Osteocyte (in vitro differentiated cells): ENCODE measurements at places on chromosomes 1 and 21.

- peaks cover 4% of the 10 kb centered on the region for H3K36me3 ChIP-seq
- H3K27me3 ChIP-seq: no peaks in the 10 kb centered on the region
- H3K4me3 ChIP-seq: peak overlapping the region; percentile 40
These were observed 28.1 kb downstream of the SHISA4 start for GRCh38 chr1:201916649-201917249.

DNA sequence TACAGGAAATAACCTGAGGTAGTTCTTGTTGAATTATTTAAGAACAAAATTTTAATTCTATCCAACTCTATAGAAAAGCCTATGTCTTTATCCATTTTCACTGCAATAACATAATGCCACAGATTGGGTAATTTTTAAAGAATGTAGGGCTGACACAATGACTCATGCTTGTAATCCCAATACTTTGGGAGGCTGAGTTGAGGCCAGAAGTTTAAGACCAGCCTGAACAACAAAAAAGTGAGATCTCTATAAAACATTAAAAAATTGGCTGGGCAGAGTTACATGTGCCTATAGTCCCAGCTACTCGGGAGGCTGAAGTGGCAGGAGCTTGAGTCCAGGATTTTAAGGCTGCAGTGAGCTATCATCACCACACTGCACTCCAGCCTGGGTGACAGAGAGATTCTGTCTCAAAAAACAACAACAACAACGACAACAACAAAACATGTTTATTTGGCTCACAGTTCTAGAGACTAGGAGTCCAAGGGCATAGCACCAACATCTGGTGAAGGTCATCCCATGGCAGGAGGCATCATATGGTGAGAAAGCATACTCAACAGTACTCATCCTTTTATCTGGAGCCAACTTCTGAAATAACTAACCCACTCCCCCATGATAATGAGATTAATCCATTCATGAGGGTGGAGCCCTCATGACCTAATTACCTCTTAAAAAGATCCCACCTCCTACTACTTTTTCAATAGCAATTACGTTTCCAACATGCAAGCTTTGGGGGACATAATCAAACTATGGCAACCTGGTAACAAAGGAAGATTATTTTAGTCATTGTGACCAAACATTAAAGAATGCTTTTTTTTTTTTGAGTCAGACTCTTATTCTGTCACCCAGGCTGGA, 59.6 kb downstream of the ABL2 start:
- H3K4me1 ChIP-seq: peaks cover 45% of the 10 kb centered on the region
- no peaks in the 10 kb centered on the region for H3K27me3 ChIP-seq
- DNase-seq: no peak
- peak overlapping the region; percentile 61 for H3K27ac ChIP-seq
- no peak overlapping the region for H3K4me3 ChIP-seq
- no peaks in the 10 kb centered on the region for H3K36me3 ChIP-seq

- H3K36me3 ChIP-seq: peaks cover 4% of the 10 kb centered on the region
- no peak for DNase-seq
- H3K4me3 ChIP-seq: no peak overlapping the region
- H3K27ac ChIP-seq: no peak overlapping the region
- H3K4me1 ChIP-seq: no peaks in the 10 kb centered on the region
These were observed 34.6 kb upstream of the TNFSF4 start for GRCh38 chr1:173241528-173242347.

DNA sequence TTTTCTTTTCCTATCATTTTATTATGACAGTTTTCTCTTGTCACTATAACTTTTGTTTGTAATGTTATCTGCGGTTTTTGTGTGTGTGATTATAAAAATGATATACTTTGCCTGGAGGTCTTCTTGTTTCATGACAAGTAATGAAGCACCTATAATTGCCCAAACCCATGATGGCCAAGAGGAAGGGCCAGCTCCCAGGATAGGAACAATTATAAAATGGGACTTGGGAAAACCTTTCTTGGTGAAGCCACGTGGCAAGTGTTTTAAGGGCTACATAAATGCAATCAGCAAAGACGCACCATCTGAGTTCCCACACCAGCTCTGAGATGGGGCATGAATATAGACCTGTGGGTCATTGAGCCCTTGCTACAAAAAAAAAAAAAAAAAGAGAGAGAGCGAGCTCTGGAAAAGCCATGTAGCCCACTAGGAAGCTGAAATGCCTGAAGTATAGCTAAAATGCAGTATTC, 462.6 kb upstream of the RUNX1 start:
- H3K27me3 ChIP-seq: no peaks in the 10 kb centered on the region
- H3K36me3 ChIP-seq: no peaks in the 10 kb centered on the region
- H3K4me3 ChIP-seq: no peak overlapping the region
- H3K27ac ChIP-seq: peak overlapping the region; percentile 6

DNA sequence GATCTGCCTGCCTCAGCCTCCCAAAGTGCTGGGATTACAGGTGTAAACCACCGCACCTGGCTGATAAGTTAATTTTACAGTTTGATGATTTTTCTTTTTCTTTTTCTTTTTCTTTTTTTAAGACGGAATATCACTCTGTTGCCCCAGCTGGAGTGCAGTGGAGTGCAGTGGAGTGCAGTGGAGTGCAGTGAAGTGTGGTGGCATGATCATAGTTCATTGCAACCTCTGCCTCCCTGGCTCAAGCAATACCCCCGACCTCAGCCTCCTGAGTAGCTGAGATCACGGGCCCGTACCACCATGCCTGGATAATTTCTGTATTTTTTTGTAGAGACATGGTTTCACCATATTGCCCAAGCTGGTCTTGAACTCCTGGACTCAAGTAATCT, 84.4 kb upstream of the CXADR start:
- no peak for DNase-seq
- H3K4me1 ChIP-seq: no peaks in the 10 kb centered on the region
- no peaks in the 10 kb centered on the region for H3K27me3 ChIP-seq
- no peak overlapping the region for H3K27ac ChIP-seq
- no peaks in the 10 kb centered on the region for H3K36me3 ChIP-seq
- H3K4me3 ChIP-seq: no peak overlapping the region
